CD4-positive, alpha-beta T cell treated with Interleukin-15 for 1 hour (primary cell): ENCODE measurements at places on chromosomes 5 and 9.

DNA sequence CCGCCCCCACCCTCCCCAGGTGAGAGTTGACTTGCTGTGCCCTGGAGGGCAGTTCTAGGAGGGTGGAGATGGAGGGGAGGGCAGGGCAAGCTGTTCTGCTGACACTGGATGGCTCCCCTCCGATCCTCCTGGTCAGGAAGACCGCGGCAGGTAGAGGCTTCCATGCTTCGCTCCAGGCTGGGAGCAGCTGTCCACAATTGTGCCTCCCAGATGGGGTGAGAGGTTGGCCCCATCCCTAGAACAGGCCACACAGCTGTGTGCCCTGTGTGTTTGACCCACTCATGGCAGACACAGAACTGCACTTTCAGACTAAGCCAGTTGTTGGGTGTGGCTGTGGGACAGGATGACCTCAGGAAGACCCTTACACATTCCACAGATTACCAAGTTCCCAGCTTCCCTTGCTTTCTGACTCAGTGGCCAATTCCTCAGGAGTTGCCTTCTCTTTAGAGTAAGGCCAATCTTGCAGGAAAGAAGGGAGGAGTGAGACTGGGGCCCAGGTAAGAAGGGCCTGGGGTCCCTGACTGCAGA, 72.1 kb upstream of the HSPA9 start:
- no peak for DNase-seq

DNA sequence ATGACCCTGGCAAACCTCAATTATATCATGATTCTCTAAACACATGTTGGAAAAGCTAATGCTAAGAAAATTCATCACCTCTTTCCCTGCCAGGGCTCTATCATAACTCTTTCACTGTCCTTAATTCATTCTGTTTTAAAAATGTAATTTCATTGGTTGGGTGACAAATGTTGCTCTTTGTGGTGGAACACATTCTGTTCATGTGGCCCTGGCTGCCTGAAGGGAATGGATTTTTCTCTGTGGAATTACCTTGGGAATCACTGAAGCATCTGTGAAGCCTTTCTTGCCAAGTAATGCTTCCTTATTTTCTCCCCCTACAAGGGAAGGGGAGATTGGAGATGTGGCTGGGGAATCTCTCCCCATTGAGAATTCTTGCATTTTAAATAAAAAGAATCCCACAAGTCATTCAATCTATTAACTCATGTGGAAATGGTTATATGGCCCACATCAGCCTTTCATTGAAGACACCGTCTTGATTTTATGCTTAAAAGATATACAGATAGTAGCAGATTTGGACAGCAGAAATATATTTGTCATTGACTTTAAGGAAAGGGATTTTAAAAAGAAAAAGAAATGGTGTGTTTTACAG, 201.8 kb upstream of the NMUR2 start:
- no peak for DNase-seq

DNA sequence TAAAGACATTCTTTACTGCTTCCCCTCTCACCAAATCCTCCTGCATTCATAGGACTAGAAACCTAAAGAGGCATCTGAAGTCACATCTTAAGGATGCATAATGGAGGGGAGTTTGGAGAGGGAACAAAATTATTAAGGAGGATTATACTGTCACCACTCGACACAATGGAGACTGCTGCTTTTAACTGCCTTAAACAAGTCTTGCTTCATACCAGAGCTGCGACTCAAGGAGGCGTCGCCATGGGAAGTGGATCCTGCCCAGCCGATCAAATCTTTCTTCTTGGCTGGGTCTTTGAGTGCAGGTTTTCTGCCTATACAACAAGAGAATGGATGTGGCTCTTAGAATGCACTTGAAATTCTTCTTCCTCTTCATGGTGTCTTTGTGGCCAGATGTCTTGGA, 66.7 kb upstream of the FOXE1 start:
- DNase-seq: no peak

- no peak for DNase-seq
Measured at GRCh38 chr9:120901755-120902568, 24.6 kb downstream of the TRAF1 start.

DNA sequence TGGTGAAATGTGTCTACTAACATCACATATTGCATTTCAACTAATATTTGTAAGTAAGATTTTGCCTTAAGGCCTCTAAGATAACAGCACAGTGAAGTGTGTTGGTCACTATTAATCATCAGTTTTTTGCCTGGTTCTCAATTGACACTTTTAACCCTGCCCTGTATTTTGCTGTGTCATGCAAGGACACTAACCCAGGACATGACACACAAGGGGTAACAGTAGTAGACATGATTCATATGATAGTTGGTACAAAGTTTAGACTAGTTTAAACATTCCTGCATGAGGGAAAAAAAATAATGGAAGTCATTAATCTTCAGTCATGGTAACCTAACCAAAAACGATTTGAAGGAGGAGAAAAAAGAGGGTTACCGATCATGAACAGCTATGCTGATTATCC, 207.0 kb downstream of the DEPDC1B start:
- DNase-seq: no peak

DNA sequence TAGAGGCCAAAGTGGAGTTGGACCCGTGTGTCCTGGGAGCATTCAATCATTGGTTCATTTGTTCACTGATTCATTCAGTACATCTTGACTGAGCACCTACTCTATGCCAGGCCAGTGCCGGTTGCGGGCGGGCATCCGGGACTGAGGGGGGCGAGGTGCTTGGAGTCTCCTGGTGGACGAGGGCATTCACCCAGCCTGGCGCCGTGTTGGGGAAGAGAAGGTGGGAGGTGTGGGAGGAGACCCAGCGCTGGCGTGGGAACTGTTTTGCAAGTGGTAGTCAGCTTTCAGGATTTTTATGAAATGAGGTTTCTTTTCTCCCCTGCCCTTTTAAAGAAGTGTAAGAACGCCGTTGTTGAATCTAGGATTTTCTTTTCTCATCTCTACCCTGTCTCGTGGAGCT, 37.2 kb downstream of the NCS1 start:
- DNase-seq: no peak

DNA sequence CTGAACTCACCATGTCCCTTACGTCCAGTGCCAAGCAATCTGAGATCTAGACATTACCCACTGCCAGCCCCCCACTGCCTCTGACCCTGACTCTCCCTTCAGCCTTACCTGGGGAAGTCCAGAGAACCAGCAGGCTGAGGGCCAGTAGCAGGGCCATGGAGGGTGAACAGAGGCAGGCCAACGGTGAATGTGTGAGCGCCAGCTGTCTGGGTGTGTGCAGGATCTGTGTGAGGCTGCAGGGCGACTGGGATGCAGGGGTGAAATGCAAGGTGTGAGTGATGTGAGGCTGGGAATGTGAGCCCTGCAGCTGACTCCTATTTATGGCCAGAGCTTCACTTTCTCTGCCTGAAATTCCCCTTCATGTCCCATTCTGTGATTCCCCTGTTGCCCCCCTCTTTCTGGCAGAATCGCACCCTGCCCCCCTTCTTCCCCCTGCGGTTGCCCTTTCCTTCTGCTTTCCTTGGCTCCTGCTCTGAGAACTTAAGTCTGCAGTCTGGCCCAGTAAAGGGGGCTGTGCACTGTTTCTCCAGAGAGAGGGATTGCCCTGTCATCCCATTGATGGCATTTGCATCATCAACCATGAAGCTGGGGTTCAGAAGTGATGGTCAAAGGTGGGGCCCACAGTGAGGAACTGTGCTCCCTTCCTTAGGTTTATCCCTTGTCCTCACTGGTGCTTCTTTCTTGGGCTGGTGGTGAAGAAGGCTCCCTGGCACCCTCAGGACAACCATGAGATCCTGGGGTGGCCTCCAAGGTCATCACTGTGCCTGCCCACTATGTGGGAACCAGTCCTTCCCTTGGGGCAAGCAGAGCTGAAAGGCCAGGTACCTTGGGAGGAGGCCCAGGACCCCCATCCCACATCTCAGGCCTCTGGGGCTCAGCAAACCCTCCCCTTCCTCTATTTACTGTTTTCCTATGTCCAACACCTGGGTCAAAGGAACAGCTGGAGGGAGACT, at the start of gene CCL19:
TSS of gene CCL19 (minus strand) at position 294 of the 953 bp plus-strand sequence. CDS start at position 157, 137 bp downstream.
- DNase-seq: no peak

DNA sequence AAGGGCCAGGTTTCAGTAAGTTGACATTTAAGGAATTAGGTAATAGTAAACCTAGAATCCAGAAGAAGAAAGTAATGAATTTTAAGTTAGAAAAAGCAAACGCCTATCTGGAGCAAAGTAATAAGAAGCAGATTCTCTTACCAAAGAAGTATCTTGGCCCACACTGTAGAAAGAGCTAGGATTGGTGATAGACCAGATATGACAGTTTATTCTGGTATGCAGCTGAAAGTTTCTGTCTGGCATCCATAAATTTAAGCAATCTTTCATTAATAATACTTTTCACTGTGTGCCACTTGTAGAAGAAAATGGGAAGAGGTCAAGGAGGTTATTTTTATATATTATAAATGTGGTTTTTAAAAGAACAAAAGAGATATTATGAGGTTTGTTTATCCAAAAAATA, 3.0 kb downstream of the RECK start:
- no peak for DNase-seq

DNA sequence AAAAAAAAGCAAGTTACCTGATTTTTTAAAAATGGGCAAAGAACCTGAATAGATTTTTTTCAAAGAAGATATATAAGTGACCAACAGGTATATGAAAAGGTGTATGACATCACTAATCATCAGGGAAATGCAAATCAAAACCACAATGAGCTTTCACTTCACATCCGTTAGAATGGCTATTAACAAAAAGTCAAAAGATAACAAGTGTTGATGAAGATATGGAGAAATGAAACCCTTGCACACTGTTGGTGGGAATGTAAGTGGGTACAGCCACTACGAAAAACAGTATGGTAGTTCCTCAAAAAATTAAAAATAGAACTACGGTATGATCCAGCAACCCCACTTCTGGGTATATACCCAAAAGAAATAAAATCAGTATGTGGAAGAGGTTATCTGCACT, 134.8 kb downstream of the UGCG start:
- no peak for DNase-seq

DNA sequence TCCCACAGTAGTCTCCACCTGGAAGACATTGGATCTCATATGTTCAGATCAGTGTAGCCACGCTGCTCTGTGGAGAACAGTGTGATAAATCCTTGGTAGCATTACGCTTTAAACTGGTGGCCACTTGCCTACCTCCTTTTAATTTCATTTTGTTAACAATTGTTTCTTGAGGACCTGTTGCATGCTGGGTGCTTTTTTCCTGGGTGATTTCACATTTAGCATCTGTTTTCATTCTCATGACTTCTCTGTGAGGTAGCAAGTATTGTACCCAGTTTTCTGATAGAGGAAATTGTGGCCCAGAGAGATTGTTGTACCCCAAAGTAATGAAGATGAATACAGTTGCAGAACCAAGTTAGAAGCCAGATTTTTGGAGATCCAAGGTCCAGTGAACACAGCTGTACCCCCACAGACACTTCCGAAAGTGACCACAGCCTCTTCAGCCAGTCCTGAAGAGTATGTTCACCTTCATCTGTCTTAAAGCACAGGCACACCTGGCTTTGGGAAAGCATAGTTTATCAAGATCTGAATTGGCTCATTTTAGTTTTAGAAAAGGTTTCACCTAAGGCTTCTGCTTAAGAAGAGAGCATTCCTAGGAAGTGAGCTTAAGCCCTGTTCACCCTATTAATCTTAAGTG, 75.2 kb downstream of the F2RL2 start:
- DNase-seq: no peak

GRCh38 chr5:159040181-159040580, 59.5 kb downstream of the EBF1 start:
- no peak for DNase-seq

GRCh38 chr9:134656334-134657006, 14.9 kb downstream of the COL5A1 start:
- no peak for DNase-seq

DNA sequence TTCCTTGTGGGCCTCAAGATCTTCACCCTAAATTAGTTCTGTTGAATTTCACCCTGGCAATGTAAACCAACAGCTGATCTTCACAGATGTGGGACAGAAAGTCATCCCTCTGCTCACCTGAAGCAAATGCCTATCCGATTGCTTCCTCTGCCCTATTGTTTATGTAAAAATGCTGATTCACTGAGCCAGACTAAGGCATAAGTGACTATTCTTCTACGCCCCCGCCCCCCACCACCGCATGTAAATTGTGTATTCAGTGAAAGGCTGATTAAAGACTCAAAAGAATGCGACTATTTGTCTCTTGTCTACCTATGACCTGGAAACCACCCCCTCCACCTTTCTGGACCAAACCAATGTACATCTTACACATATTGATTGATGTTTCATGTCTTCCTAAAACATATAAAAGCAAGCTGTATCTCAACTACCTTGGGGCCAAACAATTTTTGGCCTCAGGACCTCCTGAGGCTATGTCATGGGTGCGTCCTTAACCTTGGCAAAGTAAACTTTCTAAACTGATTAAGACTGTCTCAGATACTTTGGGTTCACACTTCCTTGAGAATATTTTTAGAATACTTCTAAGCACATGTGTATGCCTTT, 129.7 kb upstream of the BOD1 start:
- DNase-seq: no peak

- no peak for DNase-seq
Measured at GRCh38 chr9:134234687-134235359, 70.5 kb upstream of the RNU6ATAC start.

DNA sequence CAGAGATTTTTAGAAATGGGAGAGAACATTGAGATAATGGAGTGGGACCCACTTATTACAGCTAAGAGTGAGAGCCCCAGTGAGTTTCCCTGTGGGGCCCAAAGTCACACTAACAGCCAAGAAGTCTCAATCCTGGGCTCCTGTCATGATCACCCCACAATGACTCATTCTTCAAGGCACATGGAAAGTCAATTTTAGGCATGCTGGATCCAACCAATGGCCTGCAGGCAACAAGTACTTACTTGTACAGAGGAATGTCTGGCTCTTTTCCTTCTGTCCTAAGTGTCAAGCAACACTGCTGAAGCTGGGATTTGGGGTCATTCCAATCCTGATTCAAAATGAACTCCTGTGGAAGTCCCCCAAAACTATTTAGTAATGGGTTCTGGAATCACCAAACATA, 123.1 kb downstream of the DROSHA start:
- DNase-seq: no peak
